Hematopoietic multipotent progenitor cell (in vitro differentiated cells): ENCODE measurements at places on chromosomes 6 and 20. TPM values are rescaled to one million over a fixed set of nuclear protein-coding genes. Genes with fewer than 3 reads are reported as not detected.

GRCh38 chr20:19886661-19887288 lies 128.7 kb downstream of the RIN2 start:
- DNase-seq = no peak

GRCh38 chr6:5657684-5658430 lies 348.9 kb downstream of the NRN1 start:
- DNase-seq = no peak

GRCh38 chr20:19609642-19610223 lies 148.3 kb upstream of the RIN2 start:
- DNase-seq = no peak

DNA sequence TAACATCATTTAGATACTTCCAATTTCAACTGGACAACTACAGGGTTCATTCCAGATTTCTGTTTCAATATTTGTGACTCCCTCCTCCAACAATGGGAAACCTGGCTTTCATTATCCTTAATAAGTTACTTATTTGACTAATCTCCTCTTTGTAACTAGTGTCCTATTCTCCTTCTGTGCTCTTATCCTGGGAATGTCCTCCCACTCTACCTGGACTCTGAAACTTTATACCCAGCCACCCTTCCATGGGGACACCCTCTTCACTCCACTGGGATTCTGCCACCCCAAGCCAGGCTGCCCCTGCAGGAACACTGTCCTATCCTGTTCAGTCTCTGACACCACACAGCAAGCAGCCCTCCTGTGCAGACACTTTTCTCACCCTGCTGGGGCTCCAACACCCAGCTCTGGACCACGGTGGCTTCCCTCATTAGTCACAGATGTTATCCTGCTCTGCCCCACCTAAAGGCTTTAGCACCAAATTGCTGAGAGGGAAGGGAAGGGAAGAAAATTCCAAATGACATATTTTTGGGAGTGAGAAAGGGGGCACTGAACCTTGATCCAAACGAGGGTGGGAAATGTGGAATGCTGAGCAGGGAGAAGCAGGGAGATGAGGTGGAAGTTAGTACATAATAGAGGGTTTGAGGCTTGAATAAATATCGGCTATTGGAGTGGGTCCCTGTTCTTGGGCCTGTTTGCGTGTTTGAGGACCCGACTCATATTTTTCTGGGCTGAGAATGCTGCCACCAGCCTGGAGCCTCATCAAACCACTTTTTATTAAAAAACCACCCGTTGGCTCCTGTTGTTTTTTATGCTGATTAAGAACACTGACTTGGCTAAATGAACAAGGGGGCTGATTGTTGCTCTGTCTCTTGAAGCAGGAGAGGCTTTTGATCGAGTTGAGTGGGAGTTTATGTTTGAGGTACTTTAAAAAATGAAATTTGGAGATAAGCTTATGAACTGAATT lies 54.0 kb upstream of the AKIRIN2 start:
- no peak for DNase-seq

DNA sequence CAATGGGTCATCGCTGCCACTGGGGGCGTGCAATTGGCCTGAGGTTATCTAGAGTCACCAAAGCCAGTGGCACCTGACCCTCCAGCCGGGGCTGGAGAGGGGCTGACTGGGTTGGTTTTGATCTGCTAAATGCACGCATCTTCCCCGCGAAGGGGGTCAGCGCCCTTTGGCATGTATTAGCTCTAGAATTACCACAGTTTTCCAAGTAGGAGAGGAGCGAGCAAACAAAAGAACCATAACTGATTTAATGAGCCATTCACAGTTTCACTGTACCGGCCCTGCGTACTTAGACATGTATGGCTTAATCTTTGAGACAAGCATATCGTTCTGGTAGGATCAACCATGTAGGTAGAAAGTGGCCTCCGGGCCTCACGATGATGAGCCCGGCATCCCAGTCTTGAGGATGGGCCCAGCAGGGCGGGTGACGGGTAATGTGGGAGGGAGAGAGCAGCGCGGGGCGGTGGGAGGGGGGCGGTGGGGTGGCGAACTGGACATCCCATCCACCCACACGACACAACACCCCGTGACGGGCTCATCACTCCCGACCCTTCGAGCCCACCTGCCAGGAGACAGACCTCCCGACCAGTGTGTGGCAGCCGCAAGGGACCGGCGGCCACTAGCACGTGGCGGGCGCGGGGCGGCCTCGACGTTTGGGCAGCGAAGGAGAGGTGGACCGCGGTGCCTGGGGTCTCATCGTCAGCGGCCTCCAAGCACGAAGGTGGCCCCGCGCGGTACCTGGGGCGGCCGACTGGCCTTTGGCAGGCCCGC lies 1957.5 kb upstream of the DEFB115 start:
- DNase-seq = no peak

DNA sequence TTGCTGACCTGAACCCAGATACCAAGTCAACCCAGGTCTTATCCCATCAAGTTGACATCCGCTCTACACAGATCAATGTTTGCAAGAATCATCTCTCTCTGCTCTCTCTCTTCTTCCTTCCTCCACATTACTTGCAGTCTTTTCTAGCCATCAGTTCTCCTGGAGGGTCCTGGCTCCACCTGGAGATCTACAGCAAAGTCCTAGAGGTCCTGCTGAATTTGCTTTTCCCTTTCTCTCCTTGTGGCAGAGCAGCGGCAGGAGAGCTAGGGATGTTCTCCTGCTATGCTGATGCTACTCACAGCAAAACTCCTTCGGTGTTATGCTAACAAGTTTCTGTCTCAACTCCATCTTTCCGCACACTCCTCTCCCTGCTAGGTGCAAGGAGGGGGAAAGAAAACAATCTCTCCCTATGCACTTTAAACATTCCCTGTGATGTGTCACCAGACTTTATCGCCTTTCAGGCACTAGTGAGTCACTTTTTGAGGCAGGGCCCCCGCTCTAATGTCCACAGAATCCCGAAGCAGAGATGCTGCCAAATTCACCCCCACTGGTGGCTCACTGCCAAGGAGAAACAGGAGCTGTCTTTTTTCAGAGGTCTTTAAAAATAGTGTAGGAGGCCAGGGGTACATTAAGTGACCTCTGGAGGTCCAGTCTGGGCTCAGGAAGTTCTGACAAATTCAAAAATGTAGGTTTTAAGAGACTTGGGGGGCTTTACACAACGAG lies 62.6 kb downstream of the FAM50B start:
- DNase-seq = no peak

DNA sequence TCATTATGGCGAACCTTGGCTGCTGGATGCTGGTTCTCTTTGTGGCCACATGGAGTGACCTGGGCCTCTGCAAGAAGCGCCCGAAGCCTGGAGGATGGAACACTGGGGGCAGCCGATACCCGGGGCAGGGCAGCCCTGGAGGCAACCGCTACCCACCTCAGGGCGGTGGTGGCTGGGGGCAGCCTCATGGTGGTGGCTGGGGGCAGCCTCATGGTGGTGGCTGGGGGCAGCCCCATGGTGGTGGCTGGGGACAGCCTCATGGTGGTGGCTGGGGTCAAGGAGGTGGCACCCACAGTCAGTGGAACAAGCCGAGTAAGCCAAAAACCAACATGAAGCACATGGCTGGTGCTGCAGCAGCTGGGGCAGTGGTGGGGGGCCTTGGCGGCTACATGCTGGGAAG lies 22.5 kb upstream of the PRND start:
- DNase-seq = no peak

DNA sequence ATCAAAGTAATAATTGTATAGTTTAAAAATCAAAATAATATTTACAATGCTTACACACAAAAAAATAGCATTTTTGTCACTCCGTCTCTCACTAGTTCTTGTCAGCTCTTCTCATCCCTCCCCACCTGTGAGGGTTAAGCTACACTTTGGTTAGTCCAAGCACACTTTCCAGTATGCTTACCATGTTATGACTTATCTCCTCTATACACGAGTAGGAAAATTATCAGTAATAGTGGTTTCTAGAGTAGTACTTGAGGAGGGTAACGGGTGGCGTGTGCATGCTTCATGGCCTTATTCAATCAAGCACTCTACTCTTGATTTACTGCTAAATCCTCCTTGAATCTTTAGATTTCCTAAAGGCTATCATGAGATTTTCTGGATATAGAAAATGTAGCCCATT lies 443.7 kb downstream of the UTRN start:
- no peak for DNase-seq

DNA sequence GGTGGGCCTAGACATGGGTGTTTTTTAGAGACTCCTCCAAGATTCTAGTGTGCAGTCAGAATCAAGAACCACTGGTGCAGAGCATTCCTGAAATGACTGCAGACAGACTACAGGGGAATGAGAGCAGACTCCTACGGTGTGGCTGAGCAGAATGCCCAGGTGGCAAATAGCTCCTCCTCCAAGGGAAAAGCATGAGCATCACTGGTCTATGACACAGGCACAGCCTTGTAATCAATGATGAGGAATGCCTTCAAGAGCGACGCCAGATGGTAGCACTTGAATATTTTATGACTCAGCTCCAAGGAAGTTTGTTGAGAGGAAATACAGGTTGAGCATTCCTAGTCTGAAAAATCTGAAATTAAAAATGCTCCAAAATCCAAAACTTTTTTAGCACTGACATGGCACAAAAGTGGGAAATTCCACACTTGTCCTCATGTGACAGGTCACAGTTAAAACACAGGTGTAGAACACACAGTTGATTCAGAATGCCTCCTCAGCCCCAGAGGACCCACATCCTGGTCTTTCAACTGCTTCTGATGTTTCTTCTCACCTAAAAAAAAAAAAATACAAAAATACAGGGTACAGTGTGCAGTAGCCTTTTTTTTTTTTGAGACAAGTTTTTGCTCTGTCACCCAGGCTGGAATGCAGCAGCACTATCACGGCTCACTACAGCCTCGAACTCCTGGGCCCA lies 10.6 kb upstream of the FAM8A1 start:
- DNase-seq = no peak

GRCh38 chr6:43983632-43984031 lies 143.6 kb downstream of the MRPL14 start:
- DNase-seq = no peak

NEURL2 gene
- 21.5 TPM for total RNA-seq
